Kidney (tissue), 22 donors: ENCODE measurements at places on chromosomes 2 and 18.

DNA sequence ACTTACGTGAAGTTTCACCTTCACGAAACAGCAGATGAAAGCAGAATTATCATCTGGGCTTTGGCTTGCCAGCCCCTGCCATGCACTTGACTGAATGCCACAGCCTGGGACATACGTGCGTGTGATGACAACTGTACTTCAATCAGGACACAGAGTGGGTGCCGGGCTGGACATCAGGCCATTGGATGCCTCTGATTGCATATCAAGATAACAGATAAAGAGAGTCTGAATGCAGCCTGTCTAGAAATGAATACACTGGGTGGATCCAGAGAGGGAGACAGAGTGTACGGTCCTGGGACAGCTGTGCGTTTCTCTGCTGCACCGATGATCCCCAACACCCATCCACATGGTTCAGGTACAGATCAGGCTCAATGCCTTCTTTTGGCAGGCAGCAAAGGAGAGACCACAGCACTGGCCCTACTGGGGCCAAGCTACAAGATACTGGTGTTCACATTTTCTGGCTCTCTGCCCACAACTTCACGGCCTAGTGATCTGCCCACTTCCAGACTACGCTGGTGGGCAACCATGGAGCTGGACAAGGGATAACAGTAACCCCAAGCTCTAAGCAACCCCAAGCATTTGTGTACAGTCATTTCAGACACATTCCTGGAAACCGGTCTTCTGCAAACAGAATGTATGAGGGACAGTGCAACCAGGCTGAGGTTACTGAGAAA is 35.6 kb downstream of the FBLN7 start:
- DNase-seq: peak; percentile 52

DNA sequence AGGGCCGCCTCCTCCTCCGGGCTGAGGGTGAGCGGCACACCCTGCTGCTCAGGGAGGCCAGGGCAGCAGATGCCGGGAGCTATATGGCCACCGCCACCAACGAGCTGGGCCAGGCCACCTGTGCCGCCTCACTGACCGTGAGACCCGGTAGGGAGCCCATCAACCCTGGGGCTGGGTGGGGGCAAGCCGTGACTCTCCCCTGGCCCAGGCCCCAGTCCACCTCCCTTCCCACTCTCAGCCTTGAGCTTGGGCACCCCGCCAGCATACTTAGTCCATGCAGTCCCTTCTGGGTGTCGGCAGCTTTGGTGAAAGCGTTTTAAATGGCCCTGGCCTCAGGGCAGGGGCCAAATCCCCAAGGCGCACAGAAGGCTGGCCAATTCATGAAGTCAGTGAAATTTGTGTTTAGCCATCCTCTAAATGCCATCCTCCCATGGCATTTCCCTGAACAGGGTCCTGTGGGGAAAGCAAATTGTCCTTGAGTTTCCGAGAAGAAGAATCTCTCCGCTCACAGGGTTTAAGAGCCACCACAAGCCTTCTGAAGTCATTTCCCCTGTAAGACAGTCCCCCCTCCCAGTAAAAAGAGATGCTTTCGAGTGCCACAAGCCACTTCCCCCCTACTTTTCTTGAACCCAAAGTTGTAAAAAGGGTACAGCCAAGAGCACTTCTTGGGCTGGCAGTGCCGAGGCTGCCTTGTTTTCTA is 17.2 kb downstream of the SPEG start:
- no peak for DNase-seq

DNA sequence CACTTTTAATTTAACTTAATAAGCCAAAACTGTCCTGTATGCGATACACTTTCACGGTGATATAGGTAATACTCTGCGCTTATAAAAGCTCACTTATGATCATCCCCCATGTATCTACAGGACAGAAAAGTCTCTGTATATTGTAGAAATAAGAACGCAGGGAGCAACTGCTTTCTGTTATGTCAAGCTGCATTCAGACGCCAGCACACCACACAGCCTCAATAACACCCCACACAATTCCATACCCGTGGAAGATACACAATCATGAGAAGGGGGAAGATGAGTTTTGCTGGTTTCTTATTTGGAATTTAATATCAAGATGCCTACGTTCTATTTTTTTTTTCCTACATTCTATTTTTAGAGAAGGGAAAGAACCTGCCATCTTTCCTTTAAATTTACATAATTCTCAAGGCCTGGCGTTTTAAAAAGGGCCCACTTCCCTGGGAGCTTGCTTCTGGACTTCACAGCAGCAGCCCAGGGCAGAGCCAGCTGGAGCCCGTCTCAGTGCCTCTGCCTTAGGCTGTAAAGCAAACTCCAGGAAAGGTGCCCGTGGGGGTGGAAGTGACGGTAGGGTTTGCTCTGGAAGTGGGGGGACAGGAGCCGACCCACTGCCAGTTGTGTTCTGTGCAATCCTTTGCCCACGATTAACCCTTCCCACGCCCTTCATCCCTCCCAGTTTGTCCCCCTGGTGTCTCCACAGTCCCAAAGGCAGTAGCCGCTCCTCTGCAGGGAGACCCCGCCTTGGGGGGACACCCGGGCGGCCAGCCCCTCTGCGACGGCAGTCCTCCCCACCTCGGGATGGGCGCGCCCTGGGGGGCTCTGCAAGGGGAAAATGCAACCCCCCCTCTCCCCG is 5.3 kb downstream of the PTGR3 start:
- no peak for DNase-seq

- DNase-seq: no peak
Observed at GRCh38 chr2:151043484-151043883, 218.2 kb downstream of the RBM43 start.

GRCh38 chr2:98498703-98499440 is 54.2 kb downstream of the INPP4A start:
- DNase-seq: peak; percentile 39

DNA sequence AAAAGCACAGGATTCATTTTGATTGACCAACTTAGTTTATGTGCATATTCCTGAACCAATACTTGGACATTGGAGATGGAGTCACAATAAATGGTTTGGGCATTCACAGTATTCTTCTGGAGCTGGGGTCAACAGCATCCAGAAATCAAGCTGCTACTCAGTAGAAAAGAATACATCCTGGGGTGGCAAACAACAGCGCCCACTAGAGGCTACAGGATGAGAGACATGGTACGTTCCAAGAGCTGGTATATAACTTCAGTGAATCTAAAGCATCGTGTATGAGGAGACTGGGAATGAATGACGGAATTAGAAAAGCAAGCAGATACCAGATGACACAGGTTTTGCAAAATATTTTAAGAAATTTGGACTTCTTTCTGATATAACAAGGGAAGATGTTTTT is 142.9 kb upstream of the FIGN start:
- no peak for DNase-seq

- no peak for DNase-seq
Observed at GRCh38 chr18:40120796-40121391, 1834.1 kb upstream of the PIK3C3 start.

DNA sequence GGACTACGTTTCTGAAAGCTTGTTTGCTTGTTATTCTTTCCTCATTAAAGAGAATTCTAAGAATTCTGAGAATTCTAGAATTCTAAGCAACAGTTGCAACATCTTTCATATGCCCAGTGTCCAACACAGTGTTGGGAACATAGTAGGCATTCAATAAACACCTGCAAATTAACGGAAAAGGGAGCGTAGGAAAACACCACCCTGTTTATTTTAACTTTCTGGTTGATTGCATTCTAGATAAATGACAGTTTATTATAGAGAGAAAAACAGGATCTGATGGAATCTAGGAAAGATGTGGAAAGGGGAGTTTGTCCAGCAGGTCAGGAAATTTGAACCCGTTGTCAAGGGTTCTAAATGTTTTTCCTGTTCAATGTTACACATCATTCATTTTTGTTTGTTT is 24.2 kb upstream of the EFEMP1 start:
- no peak for DNase-seq

GRCh38 chr2:237752761-237753165 is 45.8 kb upstream of the RBM44 start:
- no peak for DNase-seq

DNA sequence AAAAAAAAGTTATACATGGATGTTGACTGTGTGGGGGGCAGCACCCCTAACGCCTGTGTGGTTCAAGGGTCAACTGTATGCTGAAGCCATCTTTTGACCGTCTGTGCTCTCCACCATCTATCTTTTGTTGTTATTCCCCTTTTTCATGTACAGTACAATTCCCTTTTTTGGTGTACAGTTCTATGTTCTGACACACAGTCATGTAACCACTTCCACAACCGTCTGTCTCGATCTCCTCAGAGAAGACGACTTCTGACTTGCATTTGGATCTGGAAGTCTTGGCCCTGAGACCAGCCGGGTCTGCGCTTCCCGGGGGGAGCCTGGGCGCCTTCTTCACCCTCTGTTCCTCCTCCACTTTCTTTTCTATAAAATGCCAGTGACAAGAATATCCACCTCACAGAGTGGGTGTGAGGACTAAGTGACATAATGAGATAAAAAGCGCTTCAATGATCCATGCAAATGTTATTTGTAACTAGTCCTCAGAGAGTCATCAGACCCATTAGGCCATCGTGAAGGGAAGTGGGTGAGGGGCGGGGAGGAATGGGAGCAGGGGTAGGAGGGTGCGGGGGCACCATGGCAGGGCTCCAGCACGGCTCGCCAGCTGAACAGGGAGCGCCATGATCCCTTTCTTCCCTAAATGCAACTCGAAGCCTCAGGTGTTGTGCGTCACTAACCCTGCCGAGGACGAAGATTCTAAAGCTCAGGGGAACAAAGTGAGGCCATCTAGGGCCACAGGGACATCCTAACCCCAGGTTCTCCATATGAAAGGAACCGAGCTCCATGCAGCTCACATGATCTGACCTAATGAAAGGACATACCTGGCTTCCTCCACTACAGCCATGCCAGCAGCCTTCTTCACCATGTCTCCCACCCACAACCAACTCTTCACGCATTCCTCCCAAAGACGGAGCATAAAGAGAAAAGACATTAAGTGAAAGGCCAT is 16.6 kb downstream of the ADCY3 start:
- no peak for DNase-seq

- DNase-seq: no peak
Observed at GRCh38 chr18:36499938-36500337, 202.4 kb downstream of the FHOD3 start.

GRCh38 chr18:27033722-27034121 is 151.4 kb downstream of the CHST9 start:
- DNase-seq: no peak

DNA sequence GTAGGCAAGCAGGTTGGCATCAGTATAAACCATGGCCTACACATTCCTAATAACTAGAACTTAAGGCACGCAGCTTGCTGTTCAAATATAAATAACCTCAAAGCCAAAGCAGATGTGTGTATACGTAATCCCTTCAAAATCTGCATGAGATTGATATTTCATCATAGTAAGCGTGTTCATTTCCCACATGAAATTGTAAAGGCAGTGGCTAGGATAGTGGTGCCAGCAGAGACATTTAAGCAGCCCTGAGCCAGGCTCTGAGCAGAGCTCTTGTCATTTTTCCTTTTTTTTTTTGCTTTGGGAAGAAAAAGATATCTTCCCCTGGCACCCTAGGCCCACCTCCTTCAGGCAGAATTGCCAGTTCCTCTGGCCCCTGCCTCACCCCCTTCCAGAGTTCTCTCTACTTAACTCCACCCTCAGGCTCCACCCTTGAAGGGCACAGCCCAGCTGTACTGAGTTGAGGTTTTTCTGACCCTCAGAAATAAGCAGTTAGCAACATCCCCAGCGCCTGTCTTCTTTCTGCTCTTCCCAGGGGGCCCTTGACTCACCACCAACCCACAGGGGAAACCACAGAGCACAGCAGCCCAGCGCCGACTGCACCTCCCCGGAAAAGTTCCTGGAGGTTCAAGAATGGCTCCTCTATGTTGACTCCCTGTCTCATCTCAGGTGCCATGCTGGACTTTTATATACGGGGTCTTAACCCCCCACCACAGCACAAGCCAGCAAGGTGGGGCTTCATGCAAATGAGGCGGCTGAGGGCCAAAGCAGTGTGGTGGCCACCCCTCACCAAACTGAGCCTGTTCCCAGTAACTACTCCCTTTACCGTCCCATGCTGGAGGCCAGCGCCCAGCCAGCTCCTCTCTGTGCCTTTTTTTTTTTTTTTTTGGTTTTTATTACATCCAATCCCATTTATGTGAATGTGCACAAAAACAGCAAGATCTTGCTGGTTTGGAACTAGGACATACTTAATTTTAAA is 84.7 kb downstream of the EHD3 start:
- no peak for DNase-seq

- no peak for DNase-seq
Observed at GRCh38 chr2:143150287-143150686, 21.1 kb downstream of the ARHGAP15 start.

DNA sequence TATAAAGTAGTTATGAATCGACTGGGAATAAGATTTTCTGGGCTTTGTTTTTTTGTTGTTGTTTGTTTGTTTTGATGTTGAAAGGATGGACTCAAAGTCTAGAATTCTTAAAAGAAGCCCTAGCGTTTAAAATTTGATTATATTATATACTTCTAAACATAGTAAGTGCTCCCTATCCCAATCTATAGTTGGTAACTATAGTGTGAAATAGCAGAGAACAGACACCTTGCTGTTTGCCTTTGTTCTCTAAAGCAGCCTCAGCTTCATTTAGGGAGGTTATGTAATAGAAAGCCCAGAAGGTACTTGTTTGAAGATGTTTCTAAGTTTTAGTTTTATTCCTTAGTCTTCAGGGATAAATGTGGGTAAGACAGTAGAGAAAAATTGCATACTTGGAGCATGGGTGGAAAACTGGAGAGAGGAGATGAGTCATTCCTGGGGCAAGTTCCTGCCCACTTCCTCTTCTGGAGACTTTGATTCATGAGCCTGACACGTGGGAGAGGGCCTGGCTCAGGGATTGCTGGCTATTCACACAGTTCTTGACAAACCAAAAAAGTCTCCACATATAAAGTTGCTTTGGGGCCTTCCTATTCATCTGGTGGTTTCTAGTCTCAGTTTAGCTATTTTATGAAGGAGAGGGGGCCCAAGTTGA is 131.9 kb downstream of the MYO1B start:
- peak; percentile 90 for DNase-seq

DNA sequence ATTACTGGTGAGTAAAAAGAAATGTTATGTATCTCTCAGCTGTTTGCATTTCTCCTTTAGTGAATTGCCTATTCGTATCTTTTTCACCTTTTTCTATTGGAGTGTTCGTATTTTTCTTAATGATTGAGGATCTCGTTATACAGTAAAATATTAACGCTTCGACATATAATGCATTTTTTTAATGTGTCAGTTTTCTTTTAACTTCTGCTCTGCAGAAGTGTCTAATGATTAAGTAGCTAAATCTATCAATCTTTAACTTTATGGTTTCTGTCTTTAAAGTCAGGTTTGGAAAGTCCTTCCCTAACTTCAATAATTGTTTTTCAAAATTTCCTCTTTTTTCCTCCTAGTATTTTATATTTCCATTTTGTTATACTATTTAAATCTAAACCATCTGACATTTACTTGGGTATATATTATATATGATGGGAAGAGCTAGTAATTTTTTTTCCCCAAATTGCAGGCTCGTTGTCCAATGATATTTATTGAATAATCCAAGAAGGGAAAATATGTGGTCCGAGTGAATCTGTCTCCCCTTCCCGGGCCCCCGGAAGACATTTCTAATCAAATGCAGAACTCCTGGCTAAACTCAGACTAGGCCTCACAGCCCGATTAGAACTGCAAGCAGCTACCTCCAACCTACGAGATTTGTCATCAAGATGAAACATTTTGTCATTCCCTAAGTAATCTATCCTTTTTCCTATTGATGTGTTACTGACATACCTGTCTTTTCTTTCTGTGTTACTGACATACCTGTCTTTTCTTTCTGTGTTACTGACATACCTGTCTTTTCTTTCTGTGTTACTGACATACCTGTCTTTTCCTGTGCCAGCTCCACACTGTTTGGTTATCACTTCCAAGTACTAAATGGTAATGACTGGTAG is 17.2 kb downstream of the PCBP1 start:
- DNase-seq: no peak

GRCh38 chr18:28018351-28018750 is 158.6 kb downstream of the CDH2 start:
- DNase-seq: no peak
